ENCODE measurements at places on chromosomes 1 and 21.
A peak's percentile ranks its signal among the peaks of the same experiment; 100 is the strongest.

DNA sequence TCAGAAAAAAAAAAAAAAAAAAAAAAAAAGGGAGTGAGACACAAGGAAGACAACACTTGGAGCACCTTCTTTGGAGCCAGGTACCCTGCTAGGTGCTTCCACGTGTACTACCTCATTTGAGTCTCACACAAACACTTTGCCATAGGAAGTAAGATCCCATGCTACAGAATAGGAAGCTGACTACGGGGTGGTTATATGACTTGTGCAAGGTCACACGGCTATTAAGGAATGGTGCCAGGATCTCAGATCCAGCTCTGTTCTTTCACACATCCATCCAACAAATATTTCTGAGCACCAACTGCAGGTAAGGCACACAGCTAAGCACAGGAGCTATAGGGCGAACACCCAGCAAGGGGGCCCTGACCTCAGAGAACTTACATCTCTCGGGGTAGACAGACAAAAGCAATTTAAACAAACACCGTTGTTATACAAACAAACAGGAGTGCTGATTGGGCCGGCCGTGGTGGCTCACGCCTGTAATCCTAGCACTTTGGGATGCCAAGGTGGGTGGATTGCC, 22.4 kb downstream of the PTAFR start:
- DNase-seq = no peak

- no peak for DNase-seq
Observed at GRCh38 chr21:43919871-43920801, 55.1 kb downstream of the AGPAT3 start.

GRCh38 chr1:61481315-61481715, 243.6 kb downstream of the TM2D1 start:
- DNase-seq = no peak

DNA sequence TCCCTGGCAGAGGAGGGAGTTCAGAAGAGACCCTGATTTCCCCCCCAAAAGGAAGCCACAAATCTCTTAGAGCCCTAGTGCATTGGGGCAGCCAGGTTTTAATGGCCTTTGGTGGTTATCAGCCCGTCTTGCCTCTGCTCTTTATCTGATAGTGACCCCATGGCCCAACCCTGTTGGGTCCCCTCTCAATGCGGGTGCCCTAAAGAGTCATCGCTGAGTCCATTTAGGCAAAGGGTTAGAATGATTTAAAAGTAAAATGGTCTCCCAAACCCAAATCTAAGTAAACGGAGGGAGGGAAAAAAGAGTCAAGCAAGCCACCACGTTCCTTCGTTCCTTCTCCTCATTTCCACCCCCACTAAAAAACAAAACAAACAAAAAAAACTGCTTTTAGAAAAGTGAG, 164.0 kb downstream of the RUNX1 start:
- DNase-seq = no peak

GRCh38 chr1:57012315-57012714, 46.5 kb upstream of the C8B start:
- no peak for DNase-seq

DNA sequence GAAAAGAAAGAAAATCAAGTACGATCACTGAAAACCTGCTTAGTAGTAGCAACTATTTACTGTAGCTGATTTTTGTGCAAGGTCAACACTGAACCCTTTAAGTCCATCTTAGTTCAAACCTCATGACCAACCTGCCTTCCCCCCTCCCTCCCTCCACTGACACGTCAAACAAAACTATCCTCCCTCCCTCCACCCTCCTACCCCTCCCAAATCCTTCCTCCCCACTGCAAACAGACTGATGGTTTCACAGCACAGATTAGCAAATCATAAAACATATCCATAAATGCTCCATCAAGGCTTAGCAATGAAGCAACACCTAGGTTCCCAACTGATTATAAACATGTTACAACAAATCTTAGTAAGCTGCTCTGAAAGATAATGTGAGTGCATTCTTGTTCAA, 164.3 kb upstream of the GREM2 start:
- DNase-seq = no peak

DNA sequence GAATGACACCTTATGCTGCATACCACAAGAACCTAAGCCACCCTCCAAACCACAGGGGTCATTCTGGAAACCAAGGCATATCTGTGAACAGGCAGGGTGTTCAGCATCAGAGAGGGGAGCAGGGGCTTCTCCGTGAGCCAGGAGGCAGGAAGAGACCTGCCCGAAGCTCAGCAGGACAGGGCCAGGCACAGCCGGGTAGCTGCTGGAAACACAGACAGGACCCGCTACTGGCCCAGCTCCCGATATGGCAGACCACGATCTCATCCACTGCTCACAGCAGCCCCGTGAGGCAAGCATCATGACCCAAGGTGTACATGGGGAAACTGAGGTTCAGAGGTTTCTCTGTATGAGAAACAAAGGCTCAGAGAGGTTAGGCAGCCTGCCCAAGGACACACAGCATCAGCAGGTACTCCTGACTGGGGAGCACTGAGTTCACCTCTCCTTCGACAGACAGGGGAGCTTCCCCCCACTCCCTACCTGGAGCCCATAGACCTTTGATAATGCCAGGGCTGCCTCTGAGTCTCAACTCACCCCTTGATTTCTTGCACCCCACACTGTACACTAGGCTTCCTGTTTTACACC, 317.7 kb downstream of the MATN1 start:
- DNase-seq = no peak

DNA sequence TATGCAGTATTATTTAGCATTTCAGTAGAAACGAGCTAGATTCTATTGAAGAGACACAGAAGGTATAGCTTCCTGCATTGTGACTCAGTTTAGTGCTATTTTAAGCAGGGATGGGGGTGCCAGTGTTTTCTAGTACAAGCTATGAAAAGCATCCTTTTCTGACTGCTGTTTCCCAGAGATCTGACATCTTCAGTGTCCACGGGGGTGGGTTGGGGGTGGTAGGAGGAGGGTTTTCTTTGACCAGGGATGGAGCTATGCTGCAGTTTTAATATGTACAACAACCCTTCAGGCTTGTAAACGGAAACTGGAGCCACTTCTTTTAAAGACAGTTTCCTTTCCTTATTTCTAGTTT, 2.7 kb upstream of the NEGR1 start:
- DNase-seq = no peak

DNA sequence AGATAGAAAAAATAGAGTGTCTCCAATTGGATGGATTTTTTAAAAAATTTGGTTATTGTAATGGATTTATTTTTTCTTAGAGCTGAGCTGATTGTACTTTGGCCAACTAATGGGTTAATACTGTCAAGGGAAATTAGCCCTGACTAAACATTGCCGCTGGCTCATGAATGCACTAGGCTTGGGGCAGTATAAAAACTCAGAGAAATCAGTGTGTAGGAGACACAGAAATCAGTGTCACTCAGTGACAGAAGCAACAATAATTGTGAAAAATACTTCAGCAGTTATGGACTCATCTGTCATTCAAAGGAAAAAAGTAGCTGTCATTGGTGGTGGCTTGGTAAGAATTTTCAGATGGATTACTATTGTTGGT, at the start of gene KMO:
KMO (plus strand) TSS at position 217 of the 370 bp plus-strand sequence; CDS start at position 284, 67 bp downstream.
- DNase-seq = no peak

DNA sequence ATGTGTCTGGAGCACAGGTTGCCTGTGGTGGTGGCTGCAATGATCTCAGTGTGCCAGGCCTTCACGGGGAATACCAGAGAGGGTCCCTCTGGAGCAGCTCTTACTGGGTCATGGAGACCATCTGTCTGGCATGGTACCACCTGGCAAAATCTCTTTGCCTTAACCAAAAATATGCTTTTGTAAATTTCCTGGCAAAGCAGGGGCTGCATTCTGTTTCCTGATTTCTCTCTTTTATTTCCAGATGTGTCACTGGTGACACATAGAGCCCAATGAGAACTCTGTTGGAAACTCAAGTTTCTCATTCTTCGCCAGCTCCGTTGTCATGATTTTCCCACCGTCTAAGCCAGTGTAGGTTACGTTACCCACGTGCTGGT, 136.5 kb downstream of the FGGY start:
- DNase-seq = no peak

DNA sequence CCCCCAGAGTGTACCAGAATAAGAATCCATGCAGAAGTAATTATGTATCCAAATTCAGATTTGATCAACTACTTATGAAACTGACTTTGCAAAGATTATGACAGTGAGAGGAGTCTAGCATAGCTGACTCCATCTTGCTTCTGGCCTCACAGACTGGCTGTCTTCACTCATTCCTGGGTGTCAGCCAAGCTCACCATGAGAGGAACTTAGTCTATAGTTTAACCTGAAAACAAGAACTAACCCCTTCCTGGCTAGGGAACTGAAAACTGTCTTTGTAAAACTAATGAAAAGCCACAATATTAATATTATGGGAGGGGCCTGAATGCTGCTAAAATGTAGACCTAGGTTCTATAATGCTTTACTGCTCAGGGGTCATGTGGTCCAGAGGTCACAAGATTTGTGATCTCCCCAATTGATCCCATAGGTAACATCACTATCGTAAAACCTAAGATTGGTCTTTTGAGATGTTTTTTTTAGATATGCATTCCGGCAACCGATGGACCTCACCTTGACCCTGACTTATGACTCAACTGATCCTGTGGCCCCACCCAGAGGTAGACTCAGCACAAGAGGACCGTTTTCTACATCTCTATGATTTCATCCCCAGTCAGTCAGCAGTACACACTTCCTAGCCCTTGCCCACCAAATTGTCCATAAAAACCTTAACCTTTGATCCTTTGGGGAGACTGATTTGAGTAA, 55.2 kb downstream of the ATP1B1 start:
- DNase-seq = no peak

DNA sequence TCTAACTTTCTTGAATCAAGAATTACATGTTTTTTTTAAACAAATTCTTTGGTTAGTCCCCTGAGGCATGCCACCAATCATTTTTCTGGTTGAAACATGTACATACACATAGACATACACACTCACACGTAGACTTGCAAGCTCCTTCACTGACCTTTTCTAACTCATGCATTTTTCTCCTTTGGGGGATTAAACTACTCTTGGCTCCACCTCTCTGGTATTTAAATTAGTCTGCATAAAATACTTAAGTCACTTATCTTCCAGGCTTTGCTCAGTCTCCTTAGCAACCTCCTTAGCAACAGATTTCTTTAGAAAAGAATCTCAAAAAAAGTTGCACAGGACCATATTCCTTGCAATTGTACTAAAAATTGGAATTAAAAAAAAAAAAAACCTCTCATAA, 440.9 kb upstream of the LRRC7 start:
- DNase-seq = no peak

DNA sequence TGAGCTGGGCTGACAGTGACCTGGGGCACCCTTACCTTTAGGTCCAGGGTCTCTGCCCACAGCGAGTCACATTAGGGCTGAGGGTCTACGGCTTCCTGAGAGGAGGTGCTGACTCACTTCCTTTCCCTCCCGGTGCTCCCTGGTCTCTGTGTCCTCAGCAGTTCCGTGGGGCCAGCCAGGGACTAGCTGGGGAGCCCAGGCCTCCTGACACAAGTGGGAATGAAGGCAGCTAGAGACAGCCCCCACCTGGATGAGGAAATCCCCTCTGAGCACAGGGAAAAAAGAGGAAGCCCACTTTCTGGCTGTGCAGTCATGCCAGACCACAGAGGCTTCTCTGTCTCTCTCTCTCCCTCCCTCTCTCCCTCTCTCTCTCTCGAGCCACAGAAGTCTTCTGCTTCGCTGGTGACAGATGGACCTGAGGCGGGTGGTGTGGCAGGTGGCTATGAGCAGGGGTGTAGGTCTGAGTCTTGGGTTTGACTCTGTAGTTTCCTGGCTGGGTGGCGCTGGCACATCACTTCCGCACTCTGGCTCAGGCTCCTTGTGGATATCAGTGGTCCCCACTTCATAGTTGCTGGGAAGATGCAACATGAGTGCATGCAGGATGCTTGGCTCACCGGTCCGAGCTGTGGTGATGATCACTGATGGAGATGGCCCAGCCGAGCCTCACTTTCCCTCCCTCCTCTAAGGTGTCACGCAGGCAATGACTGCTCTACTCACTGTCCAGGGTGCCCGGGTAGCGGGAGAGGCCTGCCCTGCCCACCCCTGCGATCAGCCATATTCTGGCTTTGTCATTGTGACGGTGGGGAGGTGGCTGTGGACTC, 3.5 kb downstream of the SLC66A1 start:
- DNase-seq = peak; percentile 44

- DNase-seq = no peak
Observed at GRCh38 chr1:115706587-115707425, 61.7 kb downstream of the CASQ2 start.

- no peak for DNase-seq
Observed at GRCh38 chr1:220966881-220967611, 87.8 kb downstream of the HLX start.

DNA sequence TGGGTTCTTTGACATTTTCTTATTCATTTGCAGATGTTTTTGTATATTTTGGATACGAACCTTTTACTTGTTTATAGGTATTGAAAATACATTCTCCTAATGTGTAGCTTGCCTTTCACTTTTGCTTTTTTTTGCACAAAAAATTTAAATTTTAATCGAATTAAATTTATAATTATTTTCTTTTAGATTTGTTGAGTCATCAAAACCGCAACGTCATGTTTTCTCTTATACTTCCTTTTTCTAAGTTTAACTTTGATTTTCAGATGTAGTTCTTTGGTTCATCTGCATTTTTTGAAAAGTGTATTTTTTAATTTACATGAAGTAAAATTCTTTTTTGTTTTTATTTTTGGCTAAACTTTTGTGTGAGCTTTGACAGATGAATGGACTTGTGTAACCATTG, 243.7 kb upstream of the DPYD start:
- DNase-seq = no peak

GRCh38 chr21:28770867-28771661, 221.6 kb downstream of the LTN1 start:
- DNase-seq = no peak

DNA sequence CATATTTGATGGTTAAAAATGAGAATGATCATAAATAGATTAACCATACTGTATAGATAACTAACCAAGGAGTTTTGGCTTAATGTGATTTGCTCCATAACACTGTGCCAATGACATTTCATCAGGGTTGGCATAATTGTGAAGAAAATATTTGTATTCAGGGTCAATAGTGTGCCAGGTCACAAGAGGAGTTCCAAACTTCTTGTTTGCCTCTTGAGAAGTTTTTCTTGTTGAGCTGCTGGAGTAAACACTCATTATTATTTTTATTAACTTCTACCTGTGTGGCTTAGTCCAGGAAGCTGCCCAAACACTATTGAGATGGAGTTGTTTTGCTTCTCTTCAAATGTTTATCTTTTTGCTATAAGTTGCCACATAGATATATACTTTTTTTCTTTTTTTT, 7.5 kb downstream of the MAP7D1 start:
- DNase-seq = no peak

GRCh38 chr1:107251839-107252238, 111.0 kb downstream of the NTNG1 start:
- no peak for DNase-seq

GRCh38 chr21:32214654-32215305, 64.1 kb downstream of the MIS18A start:
- DNase-seq = no peak

- no peak for DNase-seq
Observed at GRCh38 chr1:218426343-218426657, 81.2 kb downstream of the TGFB2 start.

GRCh38 chr21:34885626-34886239, 163.4 kb downstream of the RUNX1 start:
- DNase-seq = no peak

Data from SIG-M5 (cell line).